Activated T-helper 1 cell treated with anti-CD3 and anti-CD28 coated beads, Interleukin-2, amount 50 U/mL, for 16 hours (primary cell): ENCODE measurements at places on chromosomes 6 and 20.

DNA sequence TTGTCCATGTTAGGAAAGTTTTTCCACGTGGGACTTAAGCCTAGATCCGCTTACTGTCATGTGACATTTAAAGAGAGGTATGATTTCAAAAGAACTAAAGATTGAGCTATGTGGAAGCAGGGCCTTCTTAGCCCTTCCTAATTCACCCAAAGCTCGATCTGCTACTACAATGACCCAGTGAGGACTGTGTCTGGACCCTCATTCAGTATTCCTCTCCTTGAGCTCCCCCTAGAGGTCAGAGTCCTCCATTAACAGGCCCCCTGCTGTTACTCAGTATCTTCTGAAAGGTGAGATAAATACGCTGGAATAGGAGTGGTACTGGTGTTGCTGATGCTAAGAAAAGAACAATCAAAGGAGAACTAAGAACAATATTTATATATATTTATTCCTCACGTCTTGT, 414.0 kb downstream of the GJA1 start:
- no peak for DNase-seq

DNA sequence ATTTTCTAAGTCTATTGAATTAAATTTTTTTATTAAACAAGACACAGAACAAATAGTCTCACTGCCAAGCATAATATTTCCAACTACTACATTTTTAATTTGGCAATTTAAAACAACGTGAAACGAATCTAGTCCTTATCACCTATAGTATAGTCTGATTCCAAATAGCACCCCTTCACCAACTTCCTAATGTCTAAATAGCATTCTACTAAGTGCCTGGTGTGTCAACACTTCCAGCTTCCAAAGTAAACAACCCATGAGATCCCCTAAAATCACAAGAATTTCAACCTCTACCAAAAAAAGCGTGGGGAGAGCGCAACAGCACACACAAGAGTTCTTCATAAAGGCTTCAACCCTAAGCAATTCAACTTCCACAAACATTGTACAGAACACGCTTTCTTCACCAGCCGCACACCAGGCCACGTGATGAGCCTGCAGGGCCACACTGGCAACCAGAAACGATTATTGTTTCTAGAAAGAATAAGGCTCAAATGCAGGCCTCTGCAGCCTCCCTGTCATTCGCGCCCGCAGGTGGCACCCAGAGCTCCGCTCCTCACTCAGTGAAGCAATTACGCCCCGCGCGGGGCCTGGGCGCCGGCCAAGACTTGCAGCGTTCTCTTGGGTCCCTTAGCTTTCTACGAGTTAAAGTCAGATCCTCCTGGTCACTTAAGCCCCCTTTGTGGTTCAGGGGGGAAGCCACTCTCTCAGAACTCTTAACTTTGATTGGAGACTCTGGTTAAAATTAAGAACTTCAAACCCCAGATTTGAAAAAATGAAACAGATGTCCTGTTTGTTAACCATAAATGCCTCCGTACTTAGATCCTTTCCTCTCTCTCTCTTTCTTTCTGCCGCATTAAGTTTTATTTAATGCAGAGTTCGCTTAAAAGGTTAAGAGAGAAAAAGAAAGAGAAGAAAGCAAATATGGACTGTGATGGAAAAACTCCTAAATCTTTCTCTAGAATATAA, 18.3 kb downstream of the SIM1 start:
- no peak for DNase-seq

GRCh38 chr6:121858310-121858709, 422.9 kb downstream of the GJA1 start:
- no peak for DNase-seq

DNA sequence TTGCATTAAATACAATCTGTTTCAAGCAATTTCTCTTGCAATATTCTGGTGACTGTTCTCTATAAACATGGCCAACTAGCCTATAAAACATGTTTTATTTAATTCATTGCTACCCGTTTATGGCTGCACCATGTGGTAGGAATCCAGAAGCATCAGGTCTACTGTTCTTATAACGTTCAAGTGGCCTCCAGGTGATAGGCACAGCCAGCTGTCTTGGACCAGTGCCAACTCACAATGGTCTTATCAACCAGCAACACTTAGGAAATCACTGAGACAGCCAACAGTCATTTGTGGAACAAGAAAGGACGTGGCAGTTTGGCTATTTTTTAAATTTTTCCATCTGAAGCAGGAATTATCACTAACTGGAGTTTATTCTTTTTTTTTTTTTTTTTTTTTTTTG, 193.6 kb downstream of the NKAIN2 start:
- no peak for DNase-seq

DNA sequence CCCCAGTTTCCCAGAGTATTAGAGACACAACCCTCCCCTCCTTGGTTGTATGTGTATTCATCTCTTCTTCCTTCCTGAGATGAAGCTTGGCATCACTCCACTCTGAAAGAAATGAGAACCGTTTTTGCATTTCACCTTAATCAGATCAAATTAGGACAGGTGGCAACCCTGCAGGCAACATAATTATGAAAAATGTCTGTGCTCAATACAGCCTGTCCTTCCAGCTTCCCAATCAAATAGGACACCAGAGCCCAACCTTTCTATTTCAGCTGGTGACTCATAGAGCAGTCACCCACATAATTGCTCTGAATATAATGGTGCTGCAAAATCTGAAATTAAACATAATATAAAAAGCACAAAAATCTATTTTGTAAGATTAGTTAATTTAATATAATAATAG, 310.2 kb upstream of the AGPAT4 start:
- DNase-seq, result no peak

DNA sequence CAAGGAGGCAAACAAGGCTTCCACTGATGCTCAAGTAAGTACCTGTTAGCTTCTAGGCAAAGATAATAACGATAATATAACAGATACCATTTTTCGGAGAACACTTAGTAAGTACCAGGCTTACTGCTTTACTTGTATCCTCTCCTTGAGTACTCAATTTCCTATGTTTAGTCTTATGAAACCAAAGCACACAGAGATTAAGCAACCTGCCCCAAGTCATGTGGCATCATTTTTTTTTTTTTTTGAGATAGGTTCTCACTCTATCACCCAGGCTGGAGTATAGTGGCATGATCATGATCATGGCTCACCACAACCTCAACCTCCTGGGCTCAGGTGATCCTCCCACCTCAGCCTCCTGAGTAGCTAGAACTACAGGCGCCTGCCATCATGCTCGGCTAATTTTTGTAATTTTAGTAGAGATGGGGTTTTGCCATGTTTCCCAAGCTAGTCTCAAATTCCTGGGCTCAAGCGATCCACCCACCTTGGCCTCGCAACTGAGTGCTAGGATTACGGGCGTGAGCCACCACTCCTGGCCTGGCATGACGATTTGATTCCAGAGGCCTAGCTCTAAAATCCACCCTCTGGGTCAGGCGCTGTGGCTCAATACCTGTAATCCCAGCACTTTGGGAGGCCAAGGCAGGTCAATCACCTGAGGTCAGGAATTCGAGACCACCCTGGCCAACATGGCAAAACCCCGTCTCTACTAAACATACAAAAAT, 14.0 kb downstream of the SPAG4 start:
- no peak for DNase-seq

- DNase-seq, result no peak
Measured at GRCh38 chr20:25408170-25408547, 686 bp downstream of the GINS1 start.

DNA sequence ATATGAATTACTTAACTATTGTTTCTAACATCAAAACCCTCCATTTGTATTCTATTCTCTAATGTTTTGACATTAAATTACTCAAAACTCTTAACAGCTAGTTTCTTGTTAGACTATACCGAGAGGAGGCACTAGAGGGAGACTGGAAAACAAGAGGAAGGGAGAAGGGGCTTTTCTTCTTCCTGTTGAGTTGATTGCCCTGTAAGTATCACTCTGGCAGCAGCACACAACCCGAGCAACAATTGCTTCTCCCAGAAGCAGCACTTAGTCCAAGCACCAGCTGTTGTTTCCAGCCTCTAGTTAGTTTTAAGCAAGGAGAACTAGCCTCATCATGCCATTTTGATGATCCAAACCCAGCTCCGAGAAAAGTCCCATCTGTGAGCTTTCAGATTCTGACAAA, 603.8 kb downstream of the PRKN start:
- no peak for DNase-seq

GRCh38 chr6:113733381-113733780, 123.8 kb upstream of the MARCKS start:
- no peak for DNase-seq

DNA sequence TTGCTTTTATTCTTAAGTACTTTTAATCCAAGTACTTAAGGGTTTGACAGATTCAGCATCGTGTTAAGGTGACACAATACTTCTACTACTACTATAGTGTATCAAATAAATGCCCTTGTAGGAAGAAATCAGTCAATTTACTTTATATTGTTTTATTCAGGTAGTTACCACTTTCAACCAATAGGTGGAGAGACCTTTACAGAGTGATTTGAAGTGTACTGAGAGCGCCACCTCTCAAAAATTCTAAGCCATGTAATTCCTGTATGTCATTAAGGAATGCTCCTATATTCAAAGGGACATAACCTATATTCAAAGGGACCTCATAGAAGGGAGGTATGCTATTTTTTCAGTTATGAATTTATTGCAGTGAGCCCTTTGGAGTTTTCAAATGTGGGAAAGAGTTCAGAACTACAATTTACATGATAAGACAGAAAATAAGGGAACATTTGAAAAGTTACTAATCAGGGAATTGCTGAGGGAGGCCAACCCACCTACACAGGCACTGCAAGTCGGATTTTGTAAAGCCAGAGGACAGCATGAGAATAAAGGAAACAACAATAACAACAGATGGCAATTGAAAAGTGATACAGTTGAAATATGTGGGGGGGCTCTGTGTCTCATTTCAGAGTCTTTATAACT, 955.6 kb downstream of the TBC1D32 start:
- DNase-seq, result no peak

- no peak for DNase-seq
Measured at GRCh38 chr20:38115205-38115604, 49.9 kb downstream of the TGM2 start.

DNA sequence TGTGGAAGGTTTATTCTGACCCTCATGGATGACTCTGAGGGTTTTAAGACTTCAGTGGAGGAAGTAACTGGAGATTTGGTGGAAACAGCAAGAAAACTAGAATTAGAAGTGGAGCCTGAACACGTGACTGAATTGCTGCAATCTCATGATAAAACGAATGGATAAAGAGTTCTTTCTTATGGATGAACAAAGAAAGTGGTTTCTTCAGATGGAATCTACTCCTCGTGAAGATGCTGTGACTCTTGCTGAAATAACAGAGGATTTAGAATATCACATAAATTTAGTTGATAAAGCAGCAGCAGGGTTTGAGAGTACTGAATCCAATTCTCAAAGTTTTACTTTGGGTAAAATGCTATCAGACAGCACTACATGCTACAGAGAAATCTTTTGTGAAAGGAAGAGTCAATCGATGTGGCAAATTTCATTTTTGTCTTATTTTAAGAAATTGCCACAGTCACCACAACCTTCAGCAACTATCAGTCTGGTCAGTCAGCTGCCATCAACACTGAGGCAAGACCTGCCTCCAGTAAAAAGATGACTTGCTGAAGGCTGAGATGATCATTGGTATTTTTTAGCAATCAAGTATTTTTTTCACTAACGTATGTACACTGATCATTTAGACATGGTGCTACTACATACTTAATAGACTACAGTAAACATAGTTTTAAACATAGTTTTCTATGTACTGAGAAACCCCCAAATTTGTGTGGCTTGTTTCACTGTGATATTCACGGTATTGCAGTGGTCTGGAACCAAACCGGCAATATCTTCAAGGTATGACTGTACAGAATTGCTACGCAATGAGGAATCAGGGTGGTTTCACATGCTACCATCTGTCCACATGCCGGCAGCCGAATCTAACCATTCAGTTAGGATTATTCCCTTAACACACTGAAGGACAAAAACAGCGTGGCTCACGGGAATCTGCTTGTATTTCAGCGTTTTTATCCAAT, 149.0 kb downstream of the MYB start:
- no peak for DNase-seq

- DNase-seq, result no peak
Measured at GRCh38 chr20:46931699-46932098, 37.1 kb downstream of the EYA2 start.

- no peak for DNase-seq
Measured at GRCh38 chr20:11008444-11009033, 334.7 kb upstream of the JAG1 start.

- DNase-seq, result no peak
Measured at GRCh38 chr6:127570739-127571389, 6.1 kb upstream of the C6orf58 start.

DNA sequence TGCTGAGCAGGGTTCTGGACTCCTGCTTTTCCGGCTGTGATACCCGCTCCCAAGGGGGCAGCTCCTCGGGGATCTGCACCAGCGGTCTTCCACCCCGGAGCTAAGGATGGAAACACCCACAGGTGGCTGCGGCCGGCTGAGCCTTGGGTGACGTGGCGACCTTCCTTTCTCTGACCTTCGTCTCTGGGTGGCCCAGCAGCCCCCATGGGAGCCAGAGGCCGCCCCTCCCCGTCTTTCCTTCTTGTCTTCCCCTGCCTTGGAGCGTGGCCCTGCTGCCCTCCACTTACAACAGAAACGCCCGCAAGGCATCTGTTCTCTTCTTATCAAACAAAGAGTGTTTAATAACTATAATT, 405.7 kb downstream of the TAF4 start:
- DNase-seq, result no peak

GRCh38 chr6:7649037-7649810, 59.2 kb downstream of the SNRNP48 start:
- no peak for DNase-seq

DNA sequence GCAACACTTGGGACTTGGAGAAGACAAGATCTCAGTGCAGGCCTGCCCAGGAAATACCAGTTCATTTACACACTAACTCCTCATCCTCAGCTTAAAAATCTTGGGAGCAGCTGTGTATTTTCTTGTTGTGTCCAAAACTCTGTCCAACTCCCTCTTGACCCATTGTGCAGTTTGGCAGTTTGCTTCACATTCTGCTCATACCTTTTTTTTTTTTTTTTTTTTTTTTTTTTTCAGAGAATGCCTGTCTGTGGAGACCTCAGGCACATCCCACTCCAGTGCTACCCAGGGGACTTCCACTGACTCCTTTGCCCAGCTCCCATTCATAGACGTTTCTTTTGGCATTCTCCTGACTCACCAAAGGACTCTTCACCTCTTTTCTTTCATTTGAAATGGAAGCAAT, 265.8 kb upstream of the TCF21 start:
- DNase-seq, result no peak

GRCh38 chr6:17280552-17281090, 540 bp upstream of the RBM24 start:
- no peak for DNase-seq

- no peak for DNase-seq
Measured at GRCh38 chr6:71420095-71420692, 131.6 kb downstream of the OGFRL1 start.

DNA sequence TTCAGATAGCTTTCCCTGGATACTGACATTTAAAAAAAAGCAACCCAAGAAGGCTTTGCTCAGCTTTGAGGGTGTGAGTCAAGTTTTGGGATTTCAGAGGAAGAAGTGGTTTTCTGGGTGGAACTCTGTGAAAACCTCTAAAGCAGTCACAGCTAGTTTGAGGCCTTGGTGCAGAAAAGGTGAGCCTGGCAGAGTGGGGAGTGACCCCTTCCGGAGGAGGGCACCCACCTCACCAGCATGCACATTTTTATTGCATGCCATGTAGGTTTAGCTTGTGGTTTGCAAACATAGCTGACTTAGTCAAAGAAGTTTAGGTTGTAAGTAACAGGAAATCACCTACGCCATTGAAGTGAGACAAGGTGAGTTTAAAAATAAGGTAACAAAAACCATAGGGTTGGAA, 146.8 kb upstream of the PMEPA1 start:
- DNase-seq, result no peak
